ENCODE measurements at places on chromosomes 11 and 22.

GRCh38 chr22:26786398-26786797 lies 129.0 kb downstream of the MIAT start:
- DNase-seq, result no peak

- no peak for DNase-seq
Measured at GRCh38 chr11:111414267-111414931, 35.3 kb upstream of the POU2AF1 start.

GRCh38 chr11:14181121-14181520 lies 177.9 kb downstream of the RRAS2 start:
- DNase-seq, result no peak

GRCh38 chr11:76939219-76939631 lies 78.5 kb downstream of the ACER3 start:
- no peak for DNase-seq

Measured in activated effector memory CD4-positive, alpha-beta T cell treated with anti-CD3 and anti-CD28 coated beads, Interleukin-2, amount 50 U/mL, for 16 hours (primary cell).